ENCODE measurements at places on chromosomes 4 and X.

GRCh38 chr4:31009926-31010325 lies 289.8 kb downstream of the PCDH7 start:
- no peak for DNase-seq

- DNase-seq = no peak
Measured at GRCh38 chr4:42555828-42556227, 101.1 kb downstream of the ATP8A1 start.

- no peak for DNase-seq
Measured at GRCh38 chr4:70326052-70326451, 8.7 kb upstream of the CABS1 start.

DNA sequence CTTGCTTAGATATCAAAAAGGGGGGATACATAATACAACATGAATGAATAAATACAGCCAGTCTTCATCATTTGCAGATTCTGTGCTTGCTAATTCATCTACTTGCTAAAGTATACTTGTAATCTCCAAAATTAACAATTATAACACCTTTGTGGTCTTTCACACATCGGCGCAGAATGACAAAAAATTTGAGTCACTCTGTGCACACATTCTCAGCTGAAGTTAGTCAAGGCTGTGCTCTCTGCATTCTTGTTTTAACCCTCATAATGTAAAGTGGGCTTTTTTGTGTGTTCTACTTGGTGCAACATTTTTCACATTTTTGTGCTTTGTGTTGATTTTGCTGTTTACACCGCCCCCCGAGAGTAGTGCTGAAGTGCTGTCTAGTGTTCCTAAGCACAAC lies 65.8 kb upstream of the GPRIN3 start:
- no peak for DNase-seq

DNA sequence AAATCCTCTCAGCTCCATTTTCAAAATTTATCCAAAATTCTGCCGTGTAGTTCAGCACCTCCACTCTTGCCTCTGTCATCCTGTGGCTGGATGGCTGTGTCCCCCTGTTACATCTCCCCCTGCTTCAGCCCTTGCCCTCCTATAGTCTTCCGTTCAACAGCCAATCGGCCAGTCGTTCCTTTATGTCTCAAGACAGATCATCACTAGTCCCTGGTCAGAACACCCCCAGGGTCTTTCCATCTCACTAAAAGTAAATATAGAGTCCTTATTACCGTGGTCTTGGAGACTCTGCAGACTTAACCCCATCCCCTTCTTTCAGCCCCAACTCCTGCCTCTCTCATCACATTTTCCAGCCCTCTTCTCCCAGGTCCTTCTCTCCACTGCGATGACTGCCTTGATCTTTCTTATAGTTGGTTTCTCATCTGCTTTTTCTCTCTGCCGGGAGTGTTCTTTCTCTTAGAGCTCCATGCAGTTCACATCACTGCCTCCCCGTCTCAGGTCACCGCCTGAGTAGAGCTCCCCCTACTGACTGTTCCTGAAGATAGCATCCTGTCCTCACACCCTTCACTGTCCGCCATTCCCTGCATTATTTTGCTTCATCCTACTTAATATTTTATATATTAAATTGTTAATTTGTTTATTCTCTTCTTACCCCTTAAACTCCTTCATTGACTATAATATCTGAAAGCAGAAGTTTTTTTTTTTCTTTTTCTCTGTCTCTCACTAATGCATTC lies 736.9 kb upstream of the MAGEB2 start:
- DNase-seq = no peak

Measured in amygdala (tissue), 56 donors.